Lower leg skin (tissue), 4 donors: ENCODE measurements at places on chromosomes 3 and 15. TPM values are rescaled to one million over a fixed set of nuclear protein-coding genes. Genes with fewer than 3 reads are reported as not detected.

- DNase-seq = no peak
Observed at GRCh38 chr15:38662033-38662802, 97.6 kb upstream of the RASGRP1 start.

The ZNF197 gene
- total RNA-seq = 13.2 TPM

DNA sequence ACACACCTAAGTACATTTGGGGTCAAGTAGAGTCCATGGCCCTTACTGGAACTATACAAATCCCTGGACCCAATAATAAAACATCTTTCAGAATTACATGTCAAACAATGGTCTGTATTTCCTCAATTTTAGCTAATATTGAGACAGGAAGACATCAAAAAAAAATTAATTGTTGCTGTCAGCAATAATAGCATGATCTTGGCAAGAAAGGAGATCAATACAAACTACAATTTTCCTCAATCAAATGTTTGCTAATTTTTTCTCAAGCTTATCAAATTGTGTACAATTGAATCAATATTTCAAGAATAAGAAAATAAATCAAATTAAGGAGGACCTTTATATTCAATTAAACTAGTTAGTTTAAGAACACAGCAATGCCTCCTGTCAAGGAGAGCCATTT is 62.6 kb downstream of the FSIP1 start:
- DNase-seq = no peak

The CHRNA3 gene
- 0.36 TPM for total RNA-seq

DNA sequence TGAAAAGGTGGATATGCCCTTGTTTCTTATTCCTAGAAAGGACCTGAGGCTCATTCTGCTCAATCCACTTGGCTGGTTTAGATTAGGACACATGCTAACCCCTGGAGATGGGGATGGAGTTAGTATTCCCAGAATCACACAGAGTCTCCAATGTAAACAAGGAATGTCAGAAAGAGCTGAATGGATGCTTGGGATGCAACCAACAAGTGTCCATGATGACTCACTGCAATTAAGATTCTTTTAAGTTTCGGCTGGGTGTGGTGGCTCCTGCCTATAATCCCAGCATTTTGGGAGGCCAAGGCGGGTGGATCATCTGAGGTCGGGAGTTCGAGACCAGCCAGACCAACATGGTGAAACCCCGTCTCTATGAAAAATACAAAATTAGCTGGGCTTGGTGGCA is 315.5 kb upstream of the AZI2 start:
- DNase-seq = no peak

- no peak for DNase-seq
Observed at GRCh38 chr3:117786349-117786748, 1076.8 kb downstream of the TUSC7 start.

The RTP4 gene
- total RNA-seq = 0.21 TPM

DNA sequence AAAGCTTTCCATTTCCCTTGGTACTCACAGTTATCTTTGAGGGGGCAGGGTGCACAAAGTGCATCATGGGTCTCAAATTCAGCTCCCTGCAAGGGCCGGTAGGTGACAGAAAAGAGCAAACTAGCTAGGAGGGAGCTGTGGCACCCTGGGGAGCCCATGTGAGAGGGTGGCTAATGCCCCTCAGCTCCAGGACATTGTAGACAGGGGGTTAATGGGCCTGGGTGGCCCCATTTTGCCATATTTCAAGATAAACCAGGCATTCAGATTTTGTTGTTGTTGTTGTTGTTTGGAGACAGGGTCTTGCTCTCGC is 3.7 kb upstream of the SLC6A6 start:
- DNase-seq = no peak

DNA sequence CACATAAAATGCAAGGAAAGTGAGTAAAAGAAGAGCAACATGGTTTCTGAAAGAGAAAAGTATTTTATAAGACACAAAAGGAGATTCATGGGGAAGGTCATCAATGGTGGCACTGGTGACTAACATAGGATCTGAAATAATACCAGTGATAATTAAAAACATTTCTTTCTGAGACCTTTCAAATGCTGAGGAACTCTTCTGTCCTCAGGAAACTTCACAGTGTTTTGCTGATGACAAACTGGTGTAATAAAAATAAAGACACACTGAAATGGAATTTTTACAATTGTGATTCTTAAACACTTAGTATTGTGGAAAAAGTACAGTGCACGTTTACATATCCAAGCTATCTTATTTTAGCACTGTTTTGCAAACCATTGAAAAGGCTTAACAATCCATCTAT is 80.4 kb upstream of the ZBTB20 start:
- DNase-seq = no peak

The ACTRT3 gene
- total RNA-seq = 0.25 TPM

DNA sequence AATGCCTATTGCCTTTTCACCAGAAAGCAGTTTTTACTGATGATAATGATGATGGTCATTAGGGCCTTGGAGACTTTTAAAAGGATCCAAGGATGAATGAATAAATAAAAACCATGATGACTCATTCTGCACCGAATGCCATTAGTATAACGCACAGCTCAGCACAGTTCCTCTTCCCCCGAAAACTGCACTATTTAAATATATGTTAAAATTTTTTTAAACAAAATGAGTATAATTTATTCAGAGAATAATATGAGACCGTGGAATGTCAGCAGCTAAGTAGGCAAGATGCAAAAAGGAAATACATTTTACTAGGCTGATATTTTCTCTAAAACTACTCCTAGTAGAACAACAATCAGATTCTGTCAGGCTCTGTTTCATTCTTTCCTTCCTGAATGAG is 83.4 kb upstream of the NANOGP8 start:
- DNase-seq = no peak

- DNase-seq = no peak
Observed at GRCh38 chr15:95644100-95644875, 686.2 kb upstream of the NR2F2 start.

DNA sequence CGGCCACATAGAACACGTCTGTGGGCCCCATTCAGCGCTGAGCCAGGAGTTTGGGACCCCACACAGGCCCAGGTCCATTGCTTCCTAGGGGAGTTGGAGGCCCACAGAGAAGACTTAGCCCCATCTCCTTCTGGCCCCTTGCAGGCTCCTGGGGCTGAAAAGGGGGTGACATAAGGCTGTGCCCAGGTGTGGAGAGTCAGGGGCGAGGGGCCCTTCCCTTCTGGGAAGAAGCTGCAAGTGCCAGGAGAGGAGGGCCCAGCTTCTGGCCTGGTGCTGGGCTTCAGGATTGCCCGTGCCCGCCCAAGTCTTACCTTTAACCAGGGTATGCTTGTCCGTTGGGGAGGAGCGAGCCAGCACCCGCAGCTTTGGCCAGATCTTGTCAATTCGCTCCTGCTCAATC is 28.9 kb upstream of the SEC13 start:
- no peak for DNase-seq

- no peak for DNase-seq
Observed at GRCh38 chr3:159196359-159196758, 394.5 kb downstream of the MFSD1 start.

The QARS1 gene
- total RNA-seq = 229 TPM

DNA sequence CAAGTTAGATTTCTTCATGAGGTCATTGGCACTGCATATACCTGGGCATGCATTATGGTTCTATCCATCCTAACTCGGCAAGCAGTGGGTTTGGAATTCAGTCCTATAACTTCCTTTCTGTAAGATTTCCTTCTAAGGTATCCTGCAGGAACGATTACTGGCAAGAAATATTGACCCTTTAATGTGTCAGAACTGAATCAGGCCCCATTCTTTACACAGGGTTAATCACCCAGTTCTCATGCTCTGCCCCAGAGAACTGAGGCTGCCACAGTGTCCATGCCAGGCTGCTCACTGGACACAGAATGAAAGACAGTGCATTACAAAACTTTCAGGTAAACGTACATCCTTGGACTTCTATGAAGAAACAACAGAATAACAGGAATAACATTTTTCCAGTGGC is 108.9 kb downstream of the RPL22L1 start:
- DNase-seq = no peak

GRCh38 chr15:98599909-98600691 is 48.2 kb upstream of the IGF1R start:
- no peak for DNase-seq

The TRPM1 gene
- total RNA-seq = 7.7 TPM

DNA sequence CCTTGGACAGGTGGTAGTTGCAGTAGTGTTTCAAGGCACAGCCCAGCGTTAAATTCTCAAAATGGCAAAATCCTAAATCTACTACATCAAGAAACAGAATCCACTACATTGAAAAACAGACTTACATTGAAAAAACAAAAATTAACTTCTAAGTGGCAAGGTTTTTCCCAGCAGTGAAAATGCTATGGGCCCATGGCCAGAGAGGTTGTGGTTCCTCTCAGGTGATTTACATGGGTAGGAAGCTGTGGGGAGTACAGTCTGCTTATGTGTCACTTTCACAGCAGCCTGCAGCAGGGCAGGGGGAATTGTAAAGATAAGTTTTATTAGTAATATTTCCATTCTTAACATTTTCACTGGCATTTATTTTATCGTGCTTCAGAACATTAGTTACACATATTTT is 24.9 kb downstream of the TTC14 start:
- DNase-seq = no peak

DNA sequence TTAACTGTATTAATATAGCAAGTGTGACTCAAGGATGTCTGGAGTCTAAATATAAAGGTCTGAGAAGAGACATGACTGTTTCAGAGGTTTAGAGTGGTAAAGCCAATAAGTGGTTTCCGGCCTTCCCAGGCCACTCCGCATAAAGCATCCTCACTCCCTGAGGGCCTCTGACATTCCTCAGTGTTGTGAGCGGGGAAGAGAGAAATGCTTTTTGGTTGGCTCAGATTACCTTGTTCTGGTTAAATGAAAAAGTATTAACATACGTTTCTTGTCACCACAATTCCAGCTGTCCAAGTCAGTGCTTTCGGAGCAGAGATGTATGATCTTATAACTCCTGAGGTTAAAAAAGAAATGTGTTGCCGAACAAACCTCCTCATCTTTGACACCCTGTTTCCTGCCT is 103.8 kb downstream of the RBMS3 start:
- DNase-seq = no peak

- no peak for DNase-seq
Observed at GRCh38 chr3:161915418-161915750, 418.8 kb downstream of the OTOL1 start.

DNA sequence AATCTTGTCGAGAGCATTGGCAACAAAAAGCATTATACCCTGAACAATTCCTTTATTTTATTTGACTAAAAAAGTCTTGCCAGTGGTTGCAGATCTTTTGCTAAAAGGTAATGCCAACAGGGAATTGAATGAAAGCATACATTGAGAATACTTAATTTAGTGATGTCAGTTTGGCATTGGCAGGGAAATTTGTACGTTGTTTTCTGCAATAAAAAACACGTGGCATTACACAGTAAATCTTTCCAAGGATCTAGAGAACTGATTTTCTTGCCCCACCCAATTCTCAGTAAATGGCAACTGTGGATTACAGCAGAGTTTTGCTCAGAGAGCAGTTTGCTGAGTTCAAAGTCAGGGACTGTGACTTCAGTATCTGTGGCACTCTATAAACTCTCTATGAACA is 38.3 kb upstream of the IGSF10 start:
- DNase-seq = no peak

DNA sequence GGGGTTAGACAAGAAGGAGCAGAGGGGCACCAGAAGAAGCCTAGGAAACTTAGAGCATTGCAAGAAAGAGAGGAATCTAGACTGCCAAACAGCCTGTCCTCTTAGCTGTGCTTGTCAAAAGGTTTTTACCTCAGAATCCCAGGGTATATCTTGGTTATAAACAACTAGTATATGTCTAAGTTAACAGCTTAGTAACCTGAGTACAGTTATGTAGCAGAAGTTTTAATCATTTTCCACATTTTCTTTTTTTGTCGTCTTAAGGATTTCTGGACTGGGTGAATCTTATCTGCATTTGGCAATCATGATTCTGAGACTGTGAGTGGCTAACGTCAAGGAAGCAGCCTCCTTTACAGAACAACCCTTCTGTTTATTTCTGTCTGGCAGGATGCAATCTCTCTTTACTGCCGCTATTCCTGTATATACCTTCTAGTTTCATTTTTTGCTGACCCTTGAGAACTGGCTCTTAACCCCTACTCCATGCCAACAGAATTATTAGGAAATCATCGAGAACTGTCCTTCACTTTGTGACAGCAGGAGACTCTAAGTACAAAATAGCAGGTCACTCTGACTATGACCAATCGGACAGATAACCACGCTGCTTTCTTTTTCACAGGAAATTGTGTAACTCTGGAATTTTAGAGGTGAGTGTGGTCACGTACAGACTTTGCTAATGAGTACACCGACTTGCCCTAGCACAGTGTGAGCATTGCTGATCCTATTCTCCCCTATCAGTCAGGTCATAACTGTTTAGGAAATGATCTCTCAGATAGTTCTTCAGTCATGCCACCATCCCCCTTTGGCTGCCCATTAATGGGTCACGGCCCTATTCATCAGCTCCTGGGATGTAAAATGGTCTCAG is 3.3 kb upstream of the CP start:
- DNase-seq = no peak

The IL17RB gene
- total RNA-seq = not detected

GRCh38 chr3:188523291-188523690 is 369.3 kb downstream of the LPP start:
- no peak for DNase-seq

The SLC12A1 gene
- total RNA-seq = not detected
